ENCODE measurements at places on chromosomes 7 and 10.

DNA sequence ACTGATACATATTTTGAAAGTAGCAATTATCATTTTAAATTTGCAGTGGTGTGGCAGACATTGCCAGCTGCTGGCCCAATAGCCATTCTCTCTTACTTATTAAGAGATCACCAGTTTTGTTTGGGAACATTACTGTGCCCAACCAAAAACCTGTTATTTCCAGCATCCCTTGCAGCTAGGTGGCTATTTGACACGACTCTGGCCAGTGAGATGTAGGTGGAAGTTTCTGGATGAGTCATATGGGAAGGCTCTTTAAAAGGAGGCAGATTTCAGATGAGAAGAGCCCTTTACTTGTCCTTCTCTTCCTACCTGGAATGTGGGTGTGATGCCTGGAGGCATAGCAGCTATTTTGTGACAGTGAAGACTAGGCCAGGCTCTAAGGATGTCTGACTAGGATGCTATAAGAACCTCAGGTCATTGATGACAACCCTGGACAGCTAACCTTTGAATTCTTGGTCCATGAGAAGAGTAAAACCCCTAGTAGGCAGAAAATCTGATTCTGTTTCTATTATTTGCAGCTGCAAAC is 77.9 kb downstream of the CARD11 start:
- DNase-seq = no peak

- no peak for DNase-seq
Observed at GRCh38 chr7:108875139-108875538, 305.5 kb downstream of the DNAJB9 start.

GRCh38 chr10:88386204-88386788 is 196.8 kb downstream of the RNLS start:
- DNase-seq = no peak

- no peak for DNase-seq
Observed at GRCh38 chr10:74738542-74738941, 87.9 kb upstream of the KAT6B start.

DNA sequence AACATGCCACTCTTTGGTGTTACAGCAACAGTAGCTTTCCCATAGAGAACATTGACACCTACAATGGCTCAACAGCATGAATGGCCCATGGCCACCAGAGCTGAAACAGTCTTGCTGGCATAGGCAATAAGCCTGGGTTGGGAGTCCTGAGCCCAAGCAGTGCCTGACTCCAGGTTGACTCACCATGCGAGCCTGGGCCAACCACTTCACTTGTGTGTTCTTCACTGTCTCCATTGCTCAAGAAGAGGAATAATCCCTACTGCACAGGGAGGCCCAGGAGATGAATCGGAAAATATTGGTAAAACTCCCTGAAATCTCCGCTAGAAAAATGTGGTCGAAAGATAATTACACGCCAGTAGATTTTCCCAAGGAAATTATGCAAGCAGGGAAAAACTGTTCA is 89.2 kb upstream of the INHBA start:
- no peak for DNase-seq

GRCh38 chr10:63579371-63580014 is 58.3 kb downstream of the REEP3 start:
- DNase-seq = no peak

DNA sequence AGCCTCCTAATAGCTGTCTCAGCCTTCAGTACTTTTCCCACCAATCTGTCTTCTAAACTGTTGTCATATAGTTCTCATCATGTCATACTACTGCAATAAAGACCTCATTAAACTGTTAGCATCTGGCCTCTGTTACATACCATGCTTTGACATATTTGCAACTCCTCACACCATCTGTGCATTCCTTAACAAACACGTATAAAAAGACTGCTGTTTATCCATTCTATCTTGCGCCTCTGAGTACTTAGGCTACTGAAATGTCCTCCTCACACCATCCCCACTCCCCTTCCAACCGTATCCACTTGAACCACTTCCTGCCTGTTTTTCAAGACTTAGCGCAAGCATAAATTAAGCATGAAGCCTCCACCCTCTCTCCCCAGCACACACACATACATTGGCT is 41.6 kb downstream of the SLC16A9 start:
- DNase-seq = no peak

- DNase-seq = no peak
Observed at GRCh38 chr10:68559841-68560185, 324 bp upstream of the TET1 start.

- DNase-seq = no peak
Observed at GRCh38 chr10:17963431-17963830, 11.7 kb downstream of the SLC39A12 start.

GRCh38 chr7:51299391-51300133 is 17.0 kb downstream of the COBL start:
- DNase-seq = no peak
